ENCODE measurements at places on chromosomes 5 and 9.

GRCh38 chr9:125317704-125318103 is 56.1 kb downstream of the GAPVD1 start:
- DNase-seq: no peak

DNA sequence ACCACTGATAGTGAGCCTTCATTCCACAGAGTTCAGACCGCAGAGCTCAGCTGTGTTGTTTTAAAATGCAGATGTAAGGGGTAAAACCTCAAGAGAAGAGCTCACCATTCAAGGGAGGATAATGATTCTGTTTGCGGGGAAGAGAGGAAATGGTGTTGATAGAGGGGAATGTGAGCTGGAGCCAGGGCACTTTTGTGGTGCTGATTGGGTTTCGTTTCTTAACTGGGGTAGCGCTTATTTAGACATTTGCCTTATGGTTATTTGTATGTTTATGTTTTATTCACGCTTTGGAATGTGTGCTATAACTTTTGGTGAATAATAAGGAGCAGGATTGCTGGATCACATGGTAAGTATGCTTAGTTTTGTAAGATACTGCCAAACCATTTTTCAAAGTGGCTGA is 42.5 kb downstream of the STXBP1 start:
- no peak for DNase-seq

DNA sequence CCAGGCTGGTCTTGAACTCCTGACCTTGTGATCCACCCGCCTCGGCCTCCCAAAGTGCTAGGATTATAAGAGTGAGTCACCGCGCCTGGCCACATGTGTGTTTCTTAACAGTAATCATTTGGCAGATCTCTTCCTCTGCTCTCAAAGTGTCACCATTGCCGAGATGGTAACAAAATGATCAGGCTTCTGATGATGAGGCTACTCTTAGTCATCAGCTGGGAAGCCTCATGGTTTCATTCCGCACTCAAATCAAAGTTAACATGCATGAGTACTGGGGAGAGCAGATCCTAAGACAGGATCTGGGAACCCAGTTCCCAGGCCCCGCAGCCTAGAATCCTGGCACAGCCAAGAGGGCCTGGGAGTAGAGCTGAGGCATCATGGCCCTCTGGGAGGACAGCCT is 27.4 kb downstream of the BARHL1 start:
- no peak for DNase-seq

DNA sequence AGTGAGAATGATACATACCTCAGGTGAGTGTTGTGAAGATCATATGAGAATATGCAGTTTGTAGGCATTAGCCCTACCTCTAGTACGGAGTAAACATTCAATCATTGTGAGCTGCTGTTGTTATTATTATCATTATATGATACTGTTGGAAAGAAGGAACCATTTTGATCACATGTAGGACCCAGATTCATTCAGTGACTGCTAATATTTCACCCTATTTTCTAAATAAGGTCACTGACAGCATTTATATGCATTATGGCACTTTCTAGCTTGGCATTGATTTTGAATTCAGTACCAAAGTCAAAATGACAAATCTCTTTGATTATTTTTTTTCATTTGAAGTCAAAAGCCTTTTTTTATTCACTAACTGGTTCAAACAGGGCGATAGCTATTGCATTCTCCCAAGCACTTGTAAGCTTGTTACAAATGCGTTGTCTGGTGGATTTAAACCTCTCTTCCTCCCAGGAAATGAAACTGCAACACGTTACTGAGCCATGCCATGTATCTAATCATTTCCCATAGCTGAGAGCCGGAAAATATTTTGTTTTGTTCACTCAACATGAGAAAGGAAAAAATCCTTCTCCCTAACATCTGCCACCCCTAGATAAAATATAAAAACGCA is 320.8 kb upstream of the SGCD start:
- no peak for DNase-seq

- DNase-seq: no peak
Observed at GRCh38 chr5:178309271-178310013, 76.8 kb upstream of the PHYKPL start.

GRCh38 chr5:16773991-16774390 is 157.2 kb upstream of the RETREG1 start:
- DNase-seq: no peak

GRCh38 chr9:114080773-114081440 is 2.8 kb upstream of the AMBP start:
- DNase-seq: no peak

DNA sequence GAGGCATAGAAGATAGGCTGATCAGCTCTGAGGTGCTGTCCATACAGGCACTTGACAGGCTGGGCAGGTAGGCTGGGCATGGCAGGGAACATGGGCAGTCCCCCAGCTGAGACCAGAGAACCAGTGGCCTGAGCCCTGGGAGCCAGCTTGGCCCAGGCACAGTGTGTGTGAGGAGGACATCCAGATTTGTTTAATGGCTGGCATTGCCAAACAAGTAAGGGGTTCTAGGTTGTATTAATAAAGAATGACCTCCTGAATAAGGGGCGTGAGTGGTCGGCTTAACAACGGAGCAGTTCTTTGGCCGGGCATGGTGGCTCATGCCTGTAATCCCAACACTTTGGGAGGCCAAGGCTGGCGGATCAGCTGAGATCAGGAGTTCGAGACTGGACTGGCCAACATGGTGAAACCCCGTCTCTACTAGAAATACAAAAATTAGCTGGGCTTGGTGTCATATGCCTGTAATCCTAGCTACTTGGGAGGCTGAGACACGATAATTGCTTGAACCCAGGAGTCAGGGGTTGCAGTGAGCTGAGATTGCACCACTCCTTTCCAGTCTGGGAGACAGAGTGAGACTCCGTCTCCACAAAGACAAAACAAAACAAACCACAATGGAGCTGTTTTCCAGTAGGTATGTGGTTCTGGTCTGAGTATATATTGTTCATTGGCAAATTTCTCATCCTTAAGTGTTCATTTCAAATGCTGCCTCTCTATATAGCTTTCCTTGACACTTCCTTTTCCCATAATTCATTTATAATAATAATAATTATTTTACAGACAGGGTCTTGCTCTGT is 56.2 kb downstream of the ANGPTL2 start:
- DNase-seq: no peak

DNA sequence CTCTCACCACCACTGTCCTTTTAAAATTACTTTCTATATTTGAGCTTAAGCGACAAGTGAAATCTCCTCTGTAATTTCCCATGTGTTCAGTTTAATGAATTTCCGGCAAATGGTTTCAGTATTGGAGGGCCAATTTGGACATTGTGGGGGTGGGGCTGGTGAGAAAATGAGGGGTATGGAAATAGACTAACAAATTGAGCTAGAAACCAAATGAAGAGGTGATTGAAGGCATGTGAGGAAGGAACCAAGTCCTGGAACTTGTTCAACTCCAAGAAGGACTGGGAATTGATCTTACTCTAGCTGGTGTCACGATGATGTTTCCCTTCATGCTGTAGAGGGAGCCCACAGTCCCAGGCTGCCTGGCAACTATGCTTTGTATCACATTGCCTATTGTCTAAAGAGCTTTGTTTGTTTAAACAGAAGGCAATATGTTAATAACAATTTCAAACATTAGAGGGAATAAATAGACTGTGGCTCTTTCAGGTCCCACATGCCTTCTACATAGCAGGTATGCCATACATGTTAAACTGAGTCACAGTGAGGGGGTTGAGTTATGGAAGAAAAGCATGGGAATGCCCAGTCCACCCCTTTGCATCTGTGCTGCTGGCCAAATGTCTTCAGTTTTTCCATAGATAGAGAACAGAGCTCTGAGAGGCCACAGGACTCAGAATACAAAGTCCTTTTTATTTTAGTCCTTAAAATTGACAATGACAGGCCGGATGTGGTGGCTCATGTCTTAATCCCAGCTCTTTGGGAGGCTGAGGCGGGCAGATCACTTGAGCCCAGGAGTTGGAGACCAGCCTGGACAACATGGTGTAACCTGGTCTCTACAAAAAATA is 25.0 kb upstream of the MATR3 start:
- DNase-seq: peak; percentile 31

DNA sequence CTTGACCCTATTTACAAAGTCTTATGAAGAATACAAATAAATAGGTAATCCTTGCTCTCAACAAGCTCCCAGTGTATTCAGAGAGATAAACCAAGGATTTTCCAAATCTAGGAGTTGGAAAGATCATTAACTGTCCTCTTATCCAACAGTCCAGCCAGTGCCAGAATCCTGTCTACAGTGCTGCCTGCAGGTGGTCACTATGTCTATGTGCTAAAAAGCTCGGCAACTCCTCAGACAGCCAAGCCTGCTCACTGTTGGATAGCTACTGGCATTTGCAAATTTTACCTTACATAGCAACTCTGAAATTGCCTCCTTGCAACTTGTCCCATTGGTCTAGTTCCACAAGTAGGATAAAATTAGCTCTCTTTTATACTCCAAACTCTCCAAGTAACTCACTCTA is 187.4 kb downstream of the DCP2 start:
- DNase-seq: no peak

GRCh38 chr5:56012281-56012963 is 17.7 kb upstream of the IL6ST start:
- peak; percentile 56 for DNase-seq

GRCh38 chr5:54421976-54422375 is 33.5 kb upstream of the HSPB3 start:
- no peak for DNase-seq
